Activated CD4-positive, alpha-beta memory T cell treated with anti-CD3 and anti-CD28 coated beads, Interleukin-2, amount 10 ng/mL, durations not matched to agents 7 days and 5 days (primary cell): ENCODE measurements at places on chromosomes 5 and 9. TPM values are rescaled to one million over a fixed set of nuclear protein-coding genes. Genes with fewer than 3 reads are reported as not detected.

- DNase-seq: no peak
These were observed 203.1 kb downstream of the SAXO1 start for GRCh38 chr9:18829873-18830272.

DNA sequence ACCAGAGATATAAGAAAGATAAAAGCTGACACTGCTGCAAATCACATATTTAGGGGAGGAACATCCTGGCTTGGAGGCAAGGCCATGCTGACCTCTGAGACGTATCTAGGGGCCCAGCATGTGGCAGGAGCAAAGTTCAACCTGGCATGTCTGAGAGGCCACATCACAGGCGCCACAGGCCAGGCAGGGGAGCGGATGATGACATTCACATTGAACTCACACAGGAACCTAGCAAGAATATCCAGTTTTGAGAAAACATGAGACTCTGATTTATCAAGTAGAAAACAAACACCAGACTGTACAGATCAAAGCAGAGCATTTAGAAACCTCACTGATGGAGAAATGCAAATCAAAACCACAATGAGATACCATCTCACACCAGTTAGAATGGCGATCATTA is 64.2 kb upstream of the STK32A start:
- DNase-seq: no peak

- DNase-seq: no peak
These were observed 70.8 kb upstream of the VCAN start for GRCh38 chr5:83400701-83401100.

Gene NTNG2
- total RNA-seq: 5.9 TPM

Gene EGFLAM
- total RNA-seq: not detected

Gene RLN2
- 3.2 TPM for total RNA-seq
